Breast epithelium (tissue), 4 donors: ENCODE measurements at places on chromosomes 11 and 22. TPM values are rescaled to one million over a fixed set of nuclear protein-coding genes. Genes with fewer than 3 reads are reported as not detected.

DNA sequence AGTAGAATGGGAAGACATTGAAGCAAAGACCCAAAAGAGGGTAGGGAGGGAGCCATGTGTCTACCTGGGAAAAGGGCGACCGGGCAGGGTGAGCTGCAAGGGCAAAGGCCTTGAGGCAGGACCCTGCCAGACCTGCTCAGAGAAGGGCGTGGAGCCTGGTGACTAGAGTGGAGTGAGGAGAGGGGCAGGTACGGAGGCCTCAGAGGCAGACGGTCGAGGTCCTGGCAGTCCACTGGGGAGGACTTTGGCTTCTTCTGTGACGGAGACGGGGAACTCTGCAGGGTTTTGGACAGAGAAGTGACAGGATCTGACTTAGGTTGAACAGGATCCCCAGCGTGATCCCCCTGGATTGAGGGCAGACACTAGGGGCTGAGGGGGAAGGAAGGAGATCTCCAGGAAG is 12.9 kb downstream of the RIBC2 start:
- peak; percentile 24 for DNase-seq

- DNase-seq = no peak
Measured at GRCh38 chr22:37823134-37823985, at the start of gene GALR3. Gene GALR3, plus strand, starts transcription at chr22:37823382. Its CDS starts 25 bp downstream, at chr22:37823407.

GRCh38 chr22:46734830-46735453 is 3.1 kb downstream of the CERK start:
- no peak for DNase-seq

- DNase-seq = no peak
Measured at GRCh38 chr11:132220474-132220873, 850.1 kb downstream of the NTM start.

Gene CATSPERZ
- total RNA-seq = 1.8 TPM

Gene MMP12
- total RNA-seq = not detected

Gene KCTD14
- 7.9 TPM for total RNA-seq

Gene CLDN5
- total RNA-seq = 301 TPM

Gene MUC15
- total RNA-seq = 61.2 TPM
